ENCODE measurements at places on chromosomes 6 and 20.

DNA sequence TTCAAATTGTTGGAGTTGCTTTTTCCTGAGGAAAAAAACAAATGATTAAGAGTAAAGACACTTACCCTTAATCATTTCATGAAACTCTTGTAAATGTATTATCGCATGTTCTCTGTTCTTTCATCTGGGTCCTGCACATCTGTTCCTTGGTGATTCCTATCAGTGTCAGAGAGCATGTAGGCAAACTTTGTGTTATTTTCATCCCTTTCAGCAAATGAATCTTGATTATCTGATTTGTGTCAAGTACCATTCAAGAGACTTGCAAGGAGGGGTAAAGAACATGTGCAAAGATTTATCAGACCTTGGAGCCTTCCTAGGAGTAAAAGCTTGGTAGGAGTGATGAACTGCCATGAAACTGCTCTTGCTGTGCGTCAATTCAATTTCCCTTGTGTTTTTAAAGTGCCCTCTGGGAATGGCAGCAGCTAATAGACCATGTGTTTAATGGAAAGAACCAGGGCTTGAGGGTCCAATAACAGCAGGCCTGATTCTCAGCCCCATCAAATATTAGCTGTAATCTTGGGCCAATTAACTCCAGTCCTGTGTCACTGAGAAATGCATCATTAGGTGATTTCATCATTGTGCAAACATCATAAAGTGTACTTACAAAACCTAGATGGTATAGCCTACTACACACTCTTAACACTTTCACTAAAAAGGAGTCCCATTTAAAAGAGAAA lies 118.9 kb upstream of the CEP85L start:
- no peak for DNase-seq

DNA sequence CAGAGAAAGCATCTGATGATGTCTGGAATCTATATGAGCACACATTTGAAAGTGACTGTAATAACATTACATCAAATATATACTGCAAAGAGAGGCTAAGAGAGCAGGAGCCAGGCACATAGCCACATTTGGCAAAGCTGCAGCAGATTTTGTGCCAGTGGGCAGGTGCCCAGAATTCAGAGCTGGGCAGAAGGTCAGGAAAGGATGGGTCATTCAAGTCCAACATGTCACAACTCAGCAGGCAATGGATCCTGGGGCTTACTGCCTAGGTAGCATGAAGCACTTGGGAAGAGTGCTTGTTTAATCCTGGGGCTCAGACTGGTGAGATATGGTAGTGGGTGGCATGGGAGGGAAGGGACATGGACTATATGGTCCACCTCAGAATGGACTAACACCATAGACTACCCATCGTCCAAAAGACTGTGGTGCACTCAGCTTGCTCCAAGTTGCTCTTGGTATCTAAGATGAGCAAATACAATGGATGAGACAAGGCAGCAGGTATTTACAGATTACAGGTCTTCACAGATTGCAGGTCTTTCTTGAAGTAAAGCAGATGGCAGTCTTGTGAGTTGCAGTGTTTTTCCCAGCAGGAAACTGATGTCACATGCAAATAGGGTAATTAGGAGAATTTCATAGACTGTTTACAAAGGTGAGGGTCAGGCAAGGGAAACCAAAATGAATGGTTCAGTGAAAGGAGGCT lies 31.2 kb upstream of the SHLD1 start:
- peak; percentile 90 for DNase-seq

GRCh38 chr20:17710379-17711266 lies 10.9 kb downstream of the BANF2 start:
- DNase-seq, result no peak

- peak; percentile 75 for DNase-seq
These were observed 5.9 kb upstream of the ZNF184 start for GRCh38 chr6:27478706-27479318.

DNA sequence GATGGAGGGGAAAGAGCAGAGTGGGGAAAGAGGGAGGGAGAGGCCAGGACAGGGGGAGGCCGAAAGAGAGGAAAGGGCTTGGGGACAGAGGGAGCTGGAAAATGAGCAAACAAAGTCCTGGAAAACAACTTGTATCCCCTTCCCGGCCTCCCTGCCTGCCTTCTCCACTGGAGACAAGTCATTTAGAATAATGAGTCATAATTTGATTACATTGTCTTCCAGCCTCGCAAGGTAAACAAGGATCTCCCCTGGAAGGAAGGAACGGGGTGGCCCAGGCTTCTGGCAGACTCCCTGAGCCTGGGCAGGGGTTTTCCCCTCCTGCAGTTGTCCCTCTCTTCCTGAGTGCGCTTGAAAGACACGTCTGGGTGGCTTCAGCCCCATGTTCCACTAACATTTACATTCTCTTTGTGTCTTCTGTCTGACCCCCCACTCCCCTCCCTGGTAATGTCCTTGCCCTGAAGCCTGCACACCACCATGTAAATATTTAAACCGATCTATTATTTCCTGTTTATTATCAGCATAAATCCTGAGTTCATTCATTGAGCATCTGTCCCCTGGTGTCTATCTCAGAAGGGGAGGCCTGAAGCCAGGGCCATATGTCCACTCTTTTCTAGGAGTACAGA lies 12.1 kb upstream of the MRPS18A start:
- DNase-seq, result no peak
